ENCODE measurements at places on chromosomes 7 and 10. TPM values are rescaled to one million over a fixed set of nuclear protein-coding genes. Genes with fewer than 3 reads are reported as not detected.
A peak's percentile ranks its signal among the peaks of the same experiment; 100 is the strongest.

The PRKAR2B gene
- total RNA-seq: 4.9 TPM

The METTL27 gene
- total RNA-seq: not detected

The LLCFC1 gene
- not detected for total RNA-seq

DNA sequence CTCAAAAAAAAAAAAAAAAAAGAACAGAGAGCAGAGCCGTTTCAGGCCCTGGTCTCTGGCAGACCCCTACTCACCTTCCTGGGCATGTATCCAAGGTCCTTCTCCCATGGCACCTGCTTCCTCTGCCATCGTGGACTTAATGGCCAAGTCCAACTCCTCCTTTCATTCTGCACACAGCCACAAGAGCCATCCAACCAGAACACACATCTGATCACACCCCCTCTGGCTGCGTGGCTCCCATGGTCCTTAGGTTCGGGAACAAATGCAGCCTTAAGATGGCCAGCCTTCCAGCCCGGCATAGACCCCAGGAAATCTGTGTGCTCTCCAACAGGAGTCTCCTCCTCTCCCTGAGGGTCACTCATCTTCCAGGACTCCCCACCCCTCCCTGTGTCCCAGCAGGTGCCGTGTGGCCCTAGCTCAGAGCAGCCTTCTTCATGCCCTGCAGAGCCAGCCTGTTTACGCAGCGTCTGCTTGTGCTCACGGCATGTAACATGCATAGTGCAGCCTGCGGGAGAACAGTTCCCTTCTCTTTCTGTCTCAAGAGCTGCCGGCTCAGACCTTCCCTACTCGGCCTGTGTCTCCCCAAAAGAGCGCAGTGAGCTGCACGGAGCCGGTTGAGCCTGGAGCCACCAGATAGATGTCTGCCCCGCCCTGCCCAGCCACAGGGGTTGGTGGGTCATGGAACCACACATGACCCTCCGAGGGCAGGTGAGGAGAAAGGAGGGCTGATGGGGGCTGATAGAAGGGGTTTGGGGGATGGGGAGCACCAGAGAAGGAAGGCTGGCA, 157.3 kb downstream of the NRF1 start:
- H3K4me3 ChIP-seq: no peak overlapping the region
- H3K4me1 ChIP-seq: no peaks in the 10 kb centered on the region
- H3K27me3 ChIP-seq: no peaks in the 10 kb centered on the region
- DNase-seq: no peak
- H3K27ac ChIP-seq: no peak overlapping the region
- H3K36me3 ChIP-seq: no peaks in the 10 kb centered on the region

GRCh38 chr7:78020136-78020873, 221.7 kb downstream of the PHTF2 start:
- DNase-seq: peak; percentile 86
- peak overlapping the region; percentile 54 for H3K4me3 ChIP-seq
- H3K27ac ChIP-seq: peak overlapping the region; percentile 3
- H3K36me3 ChIP-seq: no peaks in the 10 kb centered on the region
- H3K4me1 ChIP-seq: peaks cover 13% of the 10 kb centered on the region

The PPP1R17 gene
- not detected for total RNA-seq

Measured in A673 (cell line).